Activated T-helper 1 cell treated with Interleukin-2 at 50 U/mL for 16 hours (primary cell): ENCODE measurements at places on chromosomes 1 and 21.

- DNase-seq, result no peak
These were observed 8.7 kb upstream of the GJA5 start for GRCh38 chr1:147769106-147769505.

GRCh38 chr1:117577191-117577885 lies 28.5 kb upstream of the TENT5C start:
- no peak for DNase-seq

GRCh38 chr1:181587870-181588438 lies 104.6 kb downstream of the CACNA1E start:
- no peak for DNase-seq

DNA sequence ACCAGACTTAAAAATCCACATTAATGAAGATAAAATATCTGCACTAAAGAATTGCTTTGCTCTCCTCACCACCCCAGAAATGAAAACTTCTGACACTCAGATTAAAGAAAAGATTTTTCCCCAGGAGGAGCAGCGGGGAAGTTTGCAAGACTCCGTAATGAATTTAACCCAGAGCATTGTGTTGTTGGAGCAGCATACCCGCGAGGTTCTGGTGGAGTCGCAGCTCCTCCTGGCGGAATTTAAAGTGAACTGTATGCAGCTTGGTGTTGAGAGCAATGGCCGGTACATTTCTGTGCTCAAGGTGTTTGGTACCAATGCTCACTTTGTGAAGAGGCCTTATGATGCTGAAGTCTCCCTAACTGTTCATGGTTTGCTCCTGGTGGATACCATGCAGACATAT lies 46.4 kb downstream of the VPS13D start:
- no peak for DNase-seq

GRCh38 chr1:175877939-175878737 lies 134.7 kb upstream of the TNR start:
- no peak for DNase-seq

DNA sequence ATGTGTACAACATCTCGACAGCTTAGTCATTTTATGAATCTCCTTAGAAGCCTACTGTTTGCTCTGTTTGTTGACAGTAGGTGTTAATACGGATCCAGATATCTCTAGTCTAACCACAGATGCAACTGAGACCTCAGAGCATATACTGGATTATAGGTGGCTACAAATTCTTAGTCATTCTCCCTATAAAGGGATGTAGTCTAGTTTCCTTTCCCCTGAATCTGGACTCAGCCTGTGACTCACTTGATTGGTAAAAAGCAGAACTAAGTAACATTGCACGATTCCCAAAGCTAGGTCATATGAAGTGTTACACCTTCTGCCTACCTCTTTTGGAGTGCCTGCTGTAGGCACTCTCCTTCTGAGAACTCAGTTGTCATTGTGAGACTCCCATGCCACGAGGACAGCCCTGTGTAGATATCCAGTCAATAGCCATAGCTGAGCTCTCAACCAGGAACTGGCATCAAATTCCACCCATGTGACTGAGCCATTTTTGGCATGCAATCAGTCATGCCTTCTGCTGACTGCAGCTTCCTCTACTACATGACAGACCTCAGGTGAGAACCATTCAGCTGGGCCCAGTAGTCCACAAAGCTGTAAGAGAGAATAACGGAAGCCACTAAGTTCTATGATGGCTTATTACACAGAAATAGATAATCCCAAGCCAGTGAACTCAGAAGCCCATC lies 135.9 kb upstream of the CHRM3 start:
- DNase-seq, result no peak

- DNase-seq, result no peak
These were observed 12.4 kb downstream of the RIPK4 start for GRCh38 chr21:41754479-41754891.

GRCh38 chr1:74729741-74730478 lies 2.9 kb downstream of the CRYZ start:
- DNase-seq, result no peak

DNA sequence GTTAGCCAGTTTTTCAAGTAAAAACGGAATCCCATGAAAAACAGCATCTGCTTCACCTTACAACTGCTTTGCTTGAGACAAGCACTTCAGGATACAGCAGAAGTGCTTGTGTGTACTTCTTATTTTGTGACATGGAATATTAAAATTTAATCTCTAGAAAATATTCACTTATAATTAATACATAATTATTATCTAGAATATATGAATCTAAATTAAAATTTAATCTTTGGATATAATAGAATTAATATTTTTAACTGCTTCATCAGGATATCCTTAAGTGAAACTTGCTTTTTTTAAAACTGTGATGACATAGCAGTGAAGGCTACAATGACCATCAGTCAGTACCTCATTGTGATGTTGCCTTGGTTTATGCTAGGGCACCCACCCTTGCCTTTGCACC lies 148.4 kb upstream of the C1orf105 start:
- DNase-seq, result no peak

DNA sequence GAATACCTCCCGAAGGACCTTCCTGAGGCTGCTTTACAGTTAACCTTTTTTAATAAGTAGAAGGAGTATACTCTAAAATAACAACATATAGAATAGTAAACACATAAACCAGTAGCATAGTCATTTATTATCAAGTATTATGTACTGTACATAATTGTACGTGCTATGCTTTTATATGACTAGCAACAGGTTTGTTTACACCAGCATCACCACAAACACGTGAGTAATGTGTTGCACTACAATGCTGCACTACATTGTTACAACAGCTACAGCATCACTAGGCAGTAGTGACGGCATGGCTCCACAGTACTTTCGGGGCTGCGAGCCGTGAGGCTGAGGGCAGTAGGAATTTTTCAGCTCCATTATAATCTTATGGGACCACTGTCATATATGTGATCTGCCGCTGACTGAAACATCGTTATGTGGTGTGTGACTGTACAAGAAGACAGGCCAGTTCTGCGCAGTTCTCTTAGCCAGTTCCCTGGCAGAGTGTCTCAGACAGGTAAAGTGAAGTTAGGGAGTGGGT lies 82.8 kb upstream of the LRRC8D start:
- no peak for DNase-seq

- no peak for DNase-seq
These were observed 898.6 kb downstream of the AMY1C start for GRCh38 chr1:104648269-104648691.

GRCh38 chr1:157641177-157641576 lies 43.3 kb upstream of the FCRL4 start:
- no peak for DNase-seq
